Stimulated activated CD4-positive, alpha-beta T cell treated with anti-CD3 and anti-CD28 coated beads, TNF-alpha, amount 100 ng/mL, for 48 hours (primary cell): ENCODE measurements at places on chromosomes 5 and 9.

GRCh38 chr5:15290953-15291352 lies 209.0 kb upstream of the FBXL7 start:
- no peak for DNase-seq

- DNase-seq: peak; percentile 31
Observed at GRCh38 chr5:172713113-172713808, 57.7 kb downstream of the DUSP1 start.

DNA sequence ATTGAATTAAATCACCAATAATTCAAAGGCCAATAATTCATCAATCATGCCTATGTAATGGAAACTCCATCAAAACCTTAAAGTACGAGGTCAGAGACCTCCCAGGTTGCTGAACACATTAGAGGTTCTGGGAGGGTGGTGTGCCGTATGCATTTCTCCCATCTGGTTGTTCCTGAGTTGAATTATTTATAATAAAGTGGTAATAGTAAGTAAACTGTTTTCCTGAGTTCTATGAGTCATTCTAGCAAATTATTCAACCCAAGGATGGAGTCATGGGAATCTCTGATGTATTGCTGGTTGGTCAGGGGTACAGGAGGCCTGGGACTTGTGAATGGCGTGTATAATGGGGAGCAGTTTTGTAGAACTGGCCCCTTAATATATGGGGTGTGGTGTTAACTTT lies 191.7 kb downstream of the CARTPT start:
- DNase-seq: no peak

DNA sequence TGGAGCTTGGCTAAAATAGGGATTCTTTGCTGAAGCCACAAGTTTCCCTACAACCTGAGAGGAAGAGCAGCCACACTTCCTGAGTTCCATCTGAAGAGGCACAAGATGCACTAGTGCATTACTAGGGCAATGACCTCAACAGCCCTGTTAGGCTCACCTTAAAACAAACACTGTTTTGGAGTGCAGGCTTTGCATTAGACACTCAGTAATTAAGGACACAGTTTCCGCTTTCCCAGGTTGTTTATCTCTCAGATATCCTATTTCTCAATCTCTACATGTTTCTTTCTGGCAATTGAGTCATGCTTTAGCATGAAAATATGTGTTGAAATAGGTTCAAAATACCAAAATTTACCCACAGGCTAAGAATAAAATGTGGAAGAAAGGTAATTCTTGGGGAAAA lies 34.2 kb downstream of the EMB start:
- DNase-seq: no peak
